ENCODE measurements at places on chromosomes 16 and 17.

- peak; percentile 90 for DNase-seq
Measured at GRCh38 chr17:43418441-43419374, 19.9 kb downstream of the ARL4D start.

- DNase-seq = peak; percentile 70
Measured at GRCh38 chr17:4249452-4250029, 14.2 kb downstream of the ANKFY1 start.

- DNase-seq = peak; percentile 59
Measured at GRCh38 chr17:48492401-48493298, 38.2 kb downstream of the HOXB1 start.

DNA sequence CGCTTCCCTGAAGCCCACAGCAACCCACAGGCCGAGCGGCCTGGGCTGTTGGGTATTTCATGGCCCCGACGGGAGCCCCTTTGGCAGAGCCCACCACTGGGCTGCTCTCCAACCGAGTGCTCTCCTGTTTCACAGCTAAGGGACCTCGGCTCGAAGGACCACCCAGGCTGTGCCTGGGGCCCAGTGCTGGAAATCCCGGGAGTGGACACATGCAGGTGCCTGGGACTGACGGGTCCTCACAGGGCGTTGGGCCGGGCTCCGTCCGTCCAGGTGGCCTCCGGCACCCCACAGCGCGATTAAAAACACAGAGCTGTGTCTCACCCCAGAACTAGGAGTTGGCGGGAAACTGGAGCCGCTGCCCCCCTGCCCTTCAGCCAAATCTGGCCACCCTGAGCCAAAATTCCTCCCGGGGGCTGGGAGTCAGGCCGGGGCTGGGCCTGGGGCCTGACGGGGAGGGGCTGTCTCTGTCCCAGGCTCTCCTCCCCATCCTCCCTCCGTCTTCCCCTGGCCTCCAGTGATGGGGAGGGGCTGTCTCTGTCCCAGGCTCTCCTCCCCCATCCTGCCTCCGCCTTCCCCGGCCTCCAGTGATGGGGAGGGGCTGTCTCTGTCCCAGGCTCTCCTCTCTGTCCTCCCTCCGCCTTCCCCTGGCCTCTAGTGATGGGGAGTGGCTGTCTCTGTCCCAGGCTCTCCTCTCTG, 14.1 kb downstream of the UTS2R start:
- DNase-seq = no peak

- DNase-seq = no peak
Measured at GRCh38 chr17:9383826-9384225, 191.8 kb downstream of the STX8 start.

DNA sequence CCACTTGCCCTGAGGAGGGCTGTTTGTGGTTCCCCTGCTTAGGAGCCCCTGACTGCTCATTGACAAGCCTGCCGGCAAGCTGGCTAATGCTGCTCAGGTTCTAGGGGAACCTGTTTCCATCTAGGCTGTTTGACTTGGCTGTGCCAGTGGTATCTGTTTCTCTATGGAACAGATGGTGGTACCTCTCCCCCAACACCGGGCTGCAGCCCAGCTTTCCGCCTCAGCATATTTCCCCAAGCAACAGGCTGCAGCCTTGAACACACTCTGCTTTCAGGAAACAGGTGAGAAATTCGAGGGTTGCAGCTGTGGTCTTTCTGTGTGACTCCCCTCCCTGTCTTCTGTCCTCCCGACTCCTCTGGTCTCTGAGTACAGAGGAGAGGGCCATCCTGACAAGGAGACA, 132.3 kb downstream of the TMEM132E start:
- DNase-seq = no peak

DNA sequence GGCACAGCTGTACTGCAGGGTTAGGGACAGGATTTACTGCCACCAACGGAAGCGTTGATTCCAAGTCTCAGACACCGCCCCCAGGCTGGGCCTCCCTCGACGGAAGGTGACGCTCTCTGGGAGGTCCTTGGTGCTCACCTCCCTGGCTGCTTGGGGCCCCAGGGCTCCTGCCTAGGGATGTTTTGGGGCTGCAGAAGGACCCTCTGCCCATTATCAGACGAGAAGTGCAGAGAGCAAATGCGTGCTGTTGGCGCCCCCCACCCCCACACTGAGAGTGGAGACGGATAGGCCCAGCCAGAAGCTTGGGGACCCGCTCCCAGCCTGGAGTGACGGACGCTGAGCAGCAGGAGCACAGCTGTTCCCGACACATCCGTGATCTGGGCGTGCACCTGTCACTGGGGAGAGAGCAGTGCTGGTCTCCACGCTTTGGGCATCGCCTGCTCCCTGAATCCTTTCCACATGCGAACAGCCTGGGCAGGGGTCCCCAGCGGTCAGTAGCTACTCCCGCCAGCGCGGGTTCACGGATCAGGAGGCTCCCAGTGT, 5.1 kb upstream of the SOX8 start:
- no peak for DNase-seq

DNA sequence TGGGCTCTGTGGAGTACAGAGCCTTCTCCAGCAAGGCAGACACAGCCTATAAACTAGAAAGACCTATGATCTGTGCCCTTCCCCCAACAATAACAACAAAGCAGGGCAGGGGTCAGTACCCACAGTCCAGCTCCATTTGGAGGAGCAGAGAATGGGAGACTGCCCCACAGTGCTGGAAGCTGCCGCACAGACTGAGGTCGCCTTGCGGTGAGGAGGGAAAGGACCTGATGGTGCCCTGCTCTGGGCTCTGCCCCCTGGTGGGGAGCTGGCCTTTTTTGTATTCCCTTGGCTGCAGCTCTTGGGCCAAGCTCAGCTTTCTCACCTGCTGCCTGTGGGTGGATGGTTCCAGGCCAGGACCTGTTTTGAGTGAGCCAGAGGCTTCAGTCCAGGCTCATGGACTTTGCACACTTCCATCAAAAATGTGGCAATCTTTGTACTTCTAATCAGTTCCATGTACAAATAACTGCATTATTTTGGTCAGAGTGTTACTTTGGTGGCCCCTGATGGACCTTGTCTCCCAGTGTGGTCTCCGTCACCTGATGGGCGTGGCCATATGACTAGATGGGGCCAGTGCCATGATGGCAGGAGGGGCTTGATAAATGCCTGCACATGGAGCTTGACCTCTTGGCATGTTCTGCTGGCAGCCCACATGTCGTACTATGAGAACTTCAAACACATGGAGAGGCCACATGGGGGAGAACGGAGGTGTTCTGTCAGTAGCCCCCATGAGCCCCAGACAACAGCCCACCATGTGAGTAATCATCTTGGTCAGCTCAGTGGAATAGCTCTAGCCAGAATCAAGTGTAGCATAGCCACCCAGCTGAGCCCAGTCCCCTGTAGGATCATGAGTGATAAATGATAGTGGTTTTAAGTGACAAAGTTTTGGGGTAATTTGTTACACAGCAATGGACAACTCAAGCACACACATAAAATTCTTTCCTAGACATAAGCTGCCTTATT, 24.2 kb downstream of the B9D1 start:
- DNase-seq = peak; percentile 52

- DNase-seq = peak; percentile 85
Measured at GRCh38 chr16:50067290-50067853, 1.6 kb downstream of the HEATR3 start.

GRCh38 chr17:37849617-37849972, 74.6 kb upstream of the TBC1D3K start:
- DNase-seq = no peak

GRCh38 chr17:81701288-81702071, 1.7 kb upstream of the MRPL12 start:
- no peak for DNase-seq

DNA sequence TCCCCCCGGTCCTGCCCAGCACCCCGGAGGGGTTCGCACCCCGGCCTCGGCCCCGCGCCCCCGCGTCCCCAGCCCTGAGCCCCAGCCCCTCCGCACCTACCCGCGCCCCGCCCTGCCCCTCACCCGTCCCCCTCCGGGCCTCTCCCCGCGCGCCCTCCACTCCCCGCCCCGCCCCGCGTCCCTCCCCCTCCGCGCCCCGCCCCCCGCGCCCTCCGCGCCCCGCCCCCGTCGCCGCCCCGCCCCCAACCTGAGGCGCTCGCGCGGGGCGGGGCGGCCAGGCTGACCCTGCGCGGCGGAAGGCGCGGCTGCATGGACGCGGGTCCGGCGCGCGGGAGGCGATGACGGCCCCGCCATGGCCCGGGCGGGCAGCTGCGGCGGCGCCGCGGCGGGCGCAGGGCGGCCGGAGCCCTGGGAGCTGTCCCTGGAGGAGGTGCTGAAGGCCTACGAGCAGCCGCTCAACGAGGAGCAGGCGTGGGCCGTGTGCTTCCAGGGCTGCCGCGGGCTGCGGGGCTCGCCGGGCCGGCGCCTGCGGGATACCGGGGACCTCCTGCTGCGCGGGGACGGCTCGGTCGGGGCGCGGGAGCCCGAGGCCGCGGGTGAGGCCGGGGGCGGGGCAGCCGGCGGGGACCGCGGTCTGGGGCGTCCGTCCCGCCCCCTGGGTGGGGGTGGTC, at the start of gene SPIRE2:
Gene SPIRE2 (plus strand): TSS at position 277 of the 671 bp plus-strand sequence. CDS start 76 bp downstream, at position 353.
- DNase-seq = peak; percentile 79

DNA sequence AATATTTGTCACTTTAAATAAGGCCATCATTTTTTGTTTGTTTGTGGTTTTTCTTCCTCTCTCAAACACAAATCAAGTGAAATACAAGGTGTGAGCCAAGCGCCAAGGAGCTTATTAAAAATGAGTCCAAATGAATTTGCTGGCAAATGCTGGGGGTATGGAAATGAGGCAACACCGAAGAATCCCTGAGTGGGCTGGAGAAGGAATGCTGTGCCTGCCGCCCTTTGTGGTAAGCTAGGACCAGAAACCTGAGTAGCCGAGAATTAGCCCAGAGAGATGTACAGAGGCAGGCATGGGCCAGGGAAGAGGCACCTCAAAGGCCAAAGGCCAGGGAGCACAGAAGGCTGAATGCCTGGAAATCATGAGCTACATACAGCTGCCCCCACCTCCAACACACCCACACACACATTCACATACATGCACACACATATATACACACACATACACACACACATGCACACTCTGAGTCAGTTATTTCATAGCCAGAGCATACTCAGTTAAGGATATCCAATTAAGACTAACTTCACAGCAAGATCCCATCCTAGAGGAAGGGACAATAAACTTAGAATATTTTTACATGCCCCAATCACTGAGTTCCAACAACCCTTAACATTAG, 266.1 kb upstream of the DYNLRB2 start:
- DNase-seq = peak; percentile 78

DNA sequence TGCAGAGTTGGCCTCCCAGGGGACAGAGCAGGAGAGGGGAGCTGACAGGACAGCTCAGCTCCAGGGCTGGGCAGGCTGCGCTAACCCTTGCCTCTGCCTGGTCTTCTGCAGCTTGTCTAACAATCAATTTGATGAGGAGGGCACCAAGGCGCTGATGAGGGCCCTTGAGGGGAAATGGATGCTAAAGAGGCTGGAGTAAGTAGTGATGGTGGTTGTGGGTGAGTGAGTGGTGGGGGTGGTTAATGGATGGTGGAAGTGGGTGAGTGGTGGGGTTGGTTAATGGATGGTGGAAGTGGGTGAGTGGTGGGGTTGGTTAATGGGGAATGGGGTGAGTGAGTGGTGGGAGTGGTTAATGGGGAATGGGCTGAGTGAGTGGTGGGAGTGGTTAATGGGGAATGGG, 22.0 kb upstream of the CPNE2 start:
- no peak for DNase-seq

DNA sequence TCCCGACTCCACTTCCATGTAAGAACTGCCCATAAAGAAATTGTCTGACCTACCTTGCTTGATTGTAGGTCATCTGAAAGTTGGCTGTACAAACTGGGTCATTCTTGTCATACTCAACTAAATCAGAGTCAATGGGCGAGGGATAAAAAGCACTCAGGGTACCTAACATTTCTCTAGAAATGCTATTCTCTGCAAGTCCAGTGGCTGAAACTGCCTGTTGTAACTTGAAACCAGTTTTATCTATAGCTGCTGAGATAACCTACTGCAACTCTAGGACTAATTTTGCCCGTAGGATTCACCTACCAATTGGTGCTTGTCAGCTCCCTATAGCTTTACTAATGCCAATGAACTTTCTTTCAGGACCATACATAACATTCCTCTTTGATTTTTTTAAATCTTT, 100.1 kb upstream of the GRIN2A start:
- DNase-seq = no peak

DNA sequence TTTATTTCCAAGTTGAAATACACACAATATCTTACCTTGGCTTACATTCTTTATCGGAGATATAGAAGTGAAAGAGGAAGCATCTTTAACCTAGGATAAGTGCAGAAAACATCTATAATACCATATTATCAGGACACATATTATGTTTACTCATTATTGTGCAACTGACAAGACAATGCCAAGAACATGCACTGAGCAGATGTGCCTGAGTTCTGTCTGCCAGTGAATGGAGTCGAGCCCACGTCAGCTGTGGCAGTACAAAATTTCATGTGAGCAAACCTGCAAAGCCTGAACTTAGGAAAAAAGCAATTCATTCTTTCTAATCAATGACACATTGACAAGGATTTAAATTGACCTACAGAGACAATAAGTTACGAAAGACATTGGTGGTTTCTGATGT, 154.4 kb downstream of the AXIN2 start:
- peak; percentile 13 for DNase-seq

GRCh38 chr16:49575346-49576172, 202.0 kb downstream of the C16orf78 start:
- DNase-seq = no peak

GRCh38 chr17:67707442-67707841, 10.3 kb upstream of the NOL11 start:
- DNase-seq = no peak

DNA sequence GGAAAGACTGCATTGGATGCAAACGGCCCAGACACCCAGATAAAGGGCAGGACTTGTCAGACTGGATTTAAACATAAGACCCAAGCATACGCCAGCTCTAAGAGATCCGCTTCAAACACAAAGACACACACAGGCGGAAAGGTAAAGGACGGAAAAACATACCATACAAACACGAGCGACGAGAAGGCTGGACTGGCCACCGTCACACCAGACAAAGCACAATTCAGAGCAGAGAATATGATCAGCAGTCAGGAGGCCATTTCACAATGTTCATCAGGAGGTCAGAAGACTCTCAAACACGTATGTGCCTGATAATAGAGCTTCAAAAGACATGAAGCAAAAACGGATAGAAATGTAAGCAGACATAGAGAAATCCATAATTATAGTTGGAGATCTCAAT, 84.9 kb upstream of the GNG13 start:
- DNase-seq = no peak

- peak; percentile 12 for DNase-seq
Measured at GRCh38 chr17:18856570-18856915, 1.4 kb upstream of the PRPSAP2 start.

DNA sequence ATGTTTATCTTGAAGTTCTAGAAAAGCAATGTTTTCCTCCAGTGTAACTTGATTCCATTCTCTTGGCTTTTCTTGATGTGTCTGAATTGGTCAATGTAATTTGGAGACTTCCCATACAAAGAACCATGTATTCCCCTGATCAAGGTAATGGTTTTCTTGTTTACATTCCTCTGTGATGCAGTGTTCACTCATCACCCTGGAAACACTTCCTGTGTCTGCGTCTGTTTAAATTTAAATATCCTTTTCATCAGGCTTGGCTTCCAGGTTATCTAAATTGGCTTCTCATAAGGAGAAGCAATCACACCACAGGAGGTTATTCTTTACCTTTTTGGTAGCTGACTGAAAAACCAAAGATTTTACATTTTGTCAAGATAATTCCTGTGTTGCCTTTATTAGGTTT, 237.3 kb upstream of the WSCD1 start:
- peak; percentile 76 for DNase-seq

Measured in choroid plexus epithelial cell (primary cell).